Suppressor macrophage treated with lipopolysaccharide for 1 hour (primary cell): ENCODE measurements at places on chromosomes 1 and 21.

DNA sequence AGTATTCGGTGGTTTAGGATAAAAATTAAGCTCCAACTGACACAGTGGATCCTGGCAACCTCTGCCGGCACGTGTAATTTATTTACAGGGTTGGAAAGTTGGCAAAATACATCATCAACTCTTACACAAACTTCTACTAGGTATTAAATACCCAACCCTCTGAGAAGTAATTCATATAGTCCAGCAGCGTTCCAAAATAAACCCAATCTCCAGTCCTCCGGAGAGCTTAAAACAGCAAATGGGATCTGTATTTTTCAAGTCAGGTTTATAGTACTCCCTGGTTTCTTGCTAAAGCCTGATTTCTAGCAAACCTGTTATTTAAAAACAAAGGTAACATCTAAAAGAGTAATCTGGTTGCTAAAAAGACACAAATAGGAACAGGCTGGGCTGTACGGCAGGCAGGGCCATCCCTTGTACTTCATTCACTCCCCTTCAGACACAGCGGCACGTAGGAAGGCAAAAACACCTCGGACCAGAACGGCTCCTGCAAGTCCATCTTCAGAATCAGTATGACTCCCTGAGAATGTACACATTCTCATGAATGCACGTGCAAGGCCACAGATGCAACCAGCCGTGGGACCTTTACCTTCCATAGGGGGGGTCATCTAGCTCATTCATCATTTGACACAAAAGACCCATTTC is 8.6 kb downstream of the GLIS1 start:
- DNase-seq, result no peak

DNA sequence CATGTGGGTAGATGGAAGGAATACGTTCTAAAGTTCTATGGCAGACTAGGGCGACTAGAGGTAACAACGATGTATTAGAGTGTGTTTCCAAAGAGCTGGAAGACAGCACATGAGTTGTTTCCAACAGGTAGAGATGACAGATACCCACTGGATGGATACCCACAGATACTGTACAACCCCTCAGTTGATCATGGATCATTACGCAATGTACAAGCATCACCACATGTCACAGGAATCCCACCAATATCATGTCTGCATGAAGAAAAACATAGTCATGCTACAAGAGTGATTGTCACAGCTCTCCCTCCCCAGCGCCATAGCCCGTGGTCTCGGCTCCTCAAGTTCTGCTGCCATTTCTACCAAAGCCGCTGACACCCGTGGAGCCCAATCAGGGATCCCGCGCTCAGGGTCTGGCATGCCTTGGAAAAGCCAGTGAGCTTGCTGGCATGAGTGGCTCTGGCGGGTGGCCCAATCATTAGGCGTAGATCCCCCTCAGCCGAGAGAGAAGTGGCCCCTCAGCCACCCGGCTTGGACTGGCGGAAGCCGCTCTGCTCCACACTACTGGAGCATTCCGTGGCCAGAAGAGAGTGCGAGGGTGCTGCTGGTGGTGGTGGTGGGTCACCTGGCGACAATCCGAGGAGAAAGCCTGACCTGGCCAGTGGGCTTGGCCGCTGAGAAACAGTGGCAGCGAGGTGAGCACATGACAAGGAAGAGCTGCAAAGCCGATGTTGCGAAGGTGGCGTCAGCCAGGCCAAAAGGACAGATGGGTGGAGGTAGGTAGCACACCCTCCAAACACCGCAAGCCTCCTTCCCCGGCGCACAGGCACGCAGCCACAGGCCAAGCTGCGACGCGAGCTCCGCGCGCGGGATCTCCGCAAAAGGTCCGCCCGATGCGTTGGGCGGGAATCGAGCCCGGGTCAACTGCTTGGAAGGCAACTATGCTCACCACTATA is 65.7 kb upstream of the FCGR2A start:
- DNase-seq, result no peak

DNA sequence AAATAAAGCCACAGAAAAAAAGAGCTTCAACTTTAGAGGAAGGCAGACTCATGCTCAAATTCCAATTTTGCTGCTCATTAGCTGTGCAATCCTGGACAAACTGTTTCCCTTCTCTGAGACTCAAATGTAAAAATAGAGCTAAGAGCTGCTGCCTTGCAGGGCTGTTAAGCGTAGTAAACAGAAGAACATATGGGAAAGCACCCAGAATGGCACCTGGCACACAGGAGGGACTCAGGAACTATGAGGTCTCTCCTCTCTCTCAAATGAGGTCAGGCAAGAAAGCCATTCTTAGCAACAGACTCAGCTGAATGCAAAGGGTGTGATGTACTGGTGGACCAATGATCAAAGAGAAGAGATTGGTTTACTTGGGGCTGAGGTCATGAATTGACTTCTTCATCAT is 61.3 kb downstream of the TRABD2B start:
- no peak for DNase-seq

- peak; percentile 88 for DNase-seq
These were observed 1.1 kb upstream of the TIAM1 start for GRCh38 chr21:31345136-31345535.

DNA sequence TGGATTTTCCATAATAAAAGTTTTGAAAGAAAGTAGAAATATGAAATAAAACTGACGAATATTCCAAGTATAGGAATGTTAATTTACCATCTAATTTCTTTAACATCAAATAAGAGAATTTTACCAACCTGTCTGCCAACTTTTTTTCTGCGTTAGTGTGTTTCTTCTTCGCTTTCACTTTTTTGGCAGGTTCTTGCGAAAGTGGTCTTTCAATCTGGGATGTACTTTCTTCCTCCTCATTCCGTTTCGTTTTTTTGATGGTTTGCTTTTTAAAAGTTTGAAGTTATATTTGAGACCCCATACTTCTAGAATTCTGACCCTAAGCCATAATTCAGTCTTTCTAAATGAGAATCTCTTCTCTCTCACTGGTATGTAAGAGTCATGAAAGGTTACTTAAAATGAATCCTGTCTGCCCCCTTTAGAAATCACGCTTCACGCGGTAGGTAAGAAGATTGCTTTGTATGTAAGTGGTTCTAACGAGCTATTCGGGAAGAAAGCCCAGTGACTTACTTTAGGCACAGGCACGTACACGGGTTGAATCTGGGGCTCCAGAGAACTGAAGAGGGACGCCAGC is 580 bp downstream of the RBM34 start:
- DNase-seq, result peak; percentile 54

DNA sequence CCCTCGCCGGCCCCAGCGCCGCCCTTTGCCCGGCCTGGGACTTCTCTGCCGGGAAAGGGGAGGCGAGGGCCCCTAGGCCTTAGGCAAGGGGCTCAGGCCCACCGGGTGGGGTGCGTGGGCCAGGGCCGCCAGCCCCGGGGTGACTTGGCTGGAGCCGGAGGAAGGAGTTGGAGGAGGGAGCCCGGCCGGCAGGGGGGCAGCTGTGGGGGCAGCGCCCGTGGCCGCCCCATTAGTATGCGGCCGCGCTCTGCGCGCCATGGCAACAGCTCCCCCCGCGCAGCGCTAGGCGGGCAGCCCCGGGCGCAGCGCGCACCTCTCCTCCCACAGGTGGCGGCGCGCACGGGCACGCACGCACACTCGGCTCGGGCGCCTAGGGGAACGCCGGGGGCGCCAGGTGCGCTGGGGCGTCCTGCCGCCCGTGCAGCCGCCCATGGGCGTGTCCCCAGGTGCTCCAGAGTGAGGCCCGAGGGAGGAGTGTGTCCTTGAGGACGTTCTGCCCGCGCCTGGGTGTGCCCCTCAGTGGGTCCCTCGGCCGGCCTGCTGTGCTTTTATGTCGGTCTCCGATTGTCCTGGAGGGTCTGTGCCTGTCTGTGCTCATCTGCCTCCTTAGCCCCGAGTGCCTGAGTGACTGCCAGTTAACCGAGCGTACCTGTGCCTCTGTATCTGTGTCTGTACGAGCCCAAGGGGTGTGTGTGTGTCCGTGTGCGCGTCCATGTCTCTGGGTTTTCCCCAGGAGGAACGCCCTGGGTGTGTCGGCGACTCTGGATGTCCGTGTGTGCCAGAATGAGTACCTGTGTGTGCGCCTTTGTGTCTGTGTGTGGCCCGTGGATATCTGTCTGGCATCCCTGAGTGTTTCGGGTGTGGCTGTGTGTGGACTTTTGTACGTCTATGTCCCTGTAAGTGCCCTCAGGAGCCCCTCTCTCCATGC is 38.2 kb upstream of the WASF2 start:
- DNase-seq, result no peak

DNA sequence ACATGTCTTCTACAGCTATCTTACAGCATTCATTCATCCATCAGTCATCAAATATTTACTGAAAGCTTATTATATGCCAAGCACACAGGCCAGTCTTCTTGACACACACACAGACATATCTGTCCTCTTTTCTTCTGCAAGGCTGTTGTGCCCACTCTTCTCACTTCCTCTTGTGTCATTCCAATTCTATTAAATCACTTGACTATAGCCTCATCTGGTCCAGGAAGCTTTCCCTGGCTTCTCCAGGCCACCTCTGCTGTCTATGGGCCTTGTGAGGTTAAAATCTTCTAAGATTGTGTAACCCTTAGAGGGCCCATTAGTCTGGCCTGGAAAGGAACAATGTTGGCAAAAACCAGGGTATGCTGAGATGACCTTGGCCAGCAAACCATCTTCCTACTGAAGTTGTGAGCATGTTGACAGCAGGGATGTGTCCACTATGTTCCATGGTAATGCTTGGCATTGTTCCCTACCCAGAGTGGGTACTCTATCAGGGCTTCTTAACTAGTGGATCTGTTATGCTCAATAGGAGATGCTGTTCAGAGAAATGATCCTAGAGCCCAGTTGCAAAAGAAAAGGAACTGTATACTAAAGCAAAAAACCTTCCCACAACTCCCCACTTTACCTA is 5.3 kb downstream of the TRAF3IP3 start:
- peak; percentile 76 for DNase-seq

- no peak for DNase-seq
These were observed 29.6 kb upstream of the RGS16 start for GRCh38 chr1:182633657-182634281.

GRCh38 chr1:181947441-181947840 is 114.1 kb downstream of the ZNF648 start:
- no peak for DNase-seq
